T follicular helper cell (primary cell): ENCODE measurements at places on chromosomes 3 and 15.

GRCh38 chr3:10223676-10224639 lies 24.3 kb upstream of the TATDN2 start:
- DNase-seq = no peak

GRCh38 chr15:55770261-55770660 lies 27.3 kb upstream of the PRTG start:
- no peak for DNase-seq

GRCh38 chr3:128052595-128053351 lies 536 bp downstream of the SEC61A1 start:
- DNase-seq = no peak

DNA sequence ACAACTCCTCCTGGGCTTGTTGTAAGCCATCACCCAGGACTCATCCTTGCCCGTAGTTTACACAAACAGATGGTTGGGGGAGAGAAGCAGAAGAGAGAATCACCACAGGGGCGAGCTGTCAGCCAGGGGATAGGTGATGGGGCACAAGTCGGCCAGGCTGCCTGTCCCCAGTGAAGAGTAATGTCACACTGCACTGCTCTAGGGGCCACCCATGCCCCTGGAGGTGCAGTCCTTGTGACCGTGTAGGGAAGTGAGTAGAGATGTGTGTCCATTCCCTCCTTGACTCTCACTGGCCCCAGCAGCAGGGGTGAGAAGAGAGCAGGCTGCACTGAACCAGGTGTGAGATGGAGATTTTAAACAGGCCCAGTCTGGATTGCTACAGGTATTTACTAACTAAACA lies 17.1 kb upstream of the PRSS50 start:
- no peak for DNase-seq

DNA sequence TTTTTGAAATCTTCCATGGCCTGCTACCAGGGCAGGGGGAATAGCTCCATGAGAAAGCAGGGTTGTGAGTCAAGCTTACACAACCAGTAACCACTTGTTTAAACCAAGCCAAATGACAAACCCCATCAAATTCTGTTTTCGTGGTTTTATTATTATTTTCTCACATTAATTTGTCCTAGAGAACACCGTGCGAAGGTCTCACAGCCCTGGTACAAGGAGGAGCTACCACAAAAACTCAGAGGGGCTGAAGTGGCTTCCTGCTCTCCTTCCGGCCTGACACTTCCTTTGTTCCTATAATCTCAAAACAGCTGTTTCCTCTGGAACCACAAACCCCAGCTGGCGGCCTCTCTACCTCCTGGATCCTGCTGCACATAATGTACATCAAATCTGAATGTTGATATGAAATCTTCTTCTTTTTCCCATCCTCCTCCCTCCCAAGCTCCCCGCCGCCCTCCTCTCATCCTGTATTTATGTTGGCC lies 375.9 kb downstream of the MCTP2 start:
- no peak for DNase-seq

- DNase-seq = no peak
Measured at GRCh38 chr3:38805765-38806386, 10.1 kb downstream of the SCN10A start.

DNA sequence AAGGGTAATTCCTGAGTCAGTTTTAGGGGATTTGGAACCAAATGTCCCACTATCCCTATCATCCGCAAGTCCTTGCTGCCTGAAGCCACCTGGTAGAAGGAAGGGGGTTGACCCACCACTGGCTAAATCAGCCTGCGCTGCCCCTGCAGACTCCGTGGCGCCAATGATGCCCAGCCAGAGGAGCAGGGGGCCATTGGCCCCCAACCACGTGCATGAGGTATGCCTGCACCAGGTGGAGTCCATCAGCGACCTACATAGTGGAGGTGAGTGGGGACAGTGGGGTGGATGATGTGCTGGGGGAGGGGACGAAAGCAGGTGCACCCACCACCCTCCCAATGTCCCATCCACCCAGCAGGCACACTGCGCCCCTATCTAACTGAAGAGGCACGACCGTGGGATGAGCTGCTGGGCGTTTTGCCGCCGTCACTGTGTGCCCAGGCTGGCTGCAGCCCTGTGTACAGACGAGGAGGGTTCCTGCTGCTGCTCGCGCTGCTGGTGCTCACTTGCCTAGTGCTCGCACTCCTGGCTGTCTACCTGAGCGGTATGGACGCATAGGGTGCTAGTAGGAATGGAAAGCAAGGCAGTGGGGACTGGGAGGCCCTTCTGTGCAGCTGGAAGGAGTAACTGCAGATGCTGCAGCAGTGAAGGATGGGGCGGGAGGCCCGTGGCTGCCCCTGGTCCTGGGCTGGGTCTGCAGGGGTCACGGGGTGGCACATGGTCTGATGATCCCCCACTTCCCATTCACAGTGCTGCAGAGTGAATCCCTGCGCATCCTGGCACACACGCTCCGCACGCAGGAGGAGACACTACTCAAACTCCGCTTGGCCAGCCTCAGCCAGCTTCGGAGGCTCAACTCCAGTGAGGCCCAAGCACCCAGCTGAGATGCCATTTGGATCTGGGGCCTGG lies 5.7 kb downstream of the IFRD2 start:
- no peak for DNase-seq

GRCh38 chr3:64422932-64423331 lies 197.7 kb upstream of the PRICKLE2 start:
- DNase-seq = no peak

GRCh38 chr3:194508491-194509453 lies 22.0 kb upstream of the ATP13A3 start:
- no peak for DNase-seq

DNA sequence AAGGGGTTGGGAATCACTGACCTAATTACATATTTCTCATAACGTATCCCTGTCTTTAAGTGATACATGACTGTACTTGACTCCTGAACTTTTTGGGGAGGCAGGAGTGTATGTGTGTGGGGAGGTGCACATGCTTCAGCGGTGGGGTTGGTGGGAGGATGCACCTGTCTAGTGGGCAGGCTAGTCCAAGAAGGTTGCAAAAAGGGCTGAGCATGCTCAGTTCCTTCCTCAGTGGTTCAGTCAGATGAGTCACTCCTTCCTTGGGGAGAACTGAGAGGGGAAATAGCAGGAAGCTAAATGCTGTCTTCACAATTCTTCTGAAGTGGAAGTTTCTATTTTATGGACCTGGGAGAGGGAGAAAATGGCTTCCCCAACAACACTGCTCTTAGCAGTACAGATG lies 24.6 kb upstream of the AP4E1 start:
- no peak for DNase-seq

GRCh38 chr3:9704347-9705322 lies 1.0 kb downstream of the CPNE9 start:
- DNase-seq = no peak

- DNase-seq = no peak
Measured at GRCh38 chr3:6079011-6079410, 781.9 kb upstream of the GRM7 start.

GRCh38 chr3:22269831-22270230 lies 518.8 kb upstream of the ZNF385D start:
- no peak for DNase-seq

DNA sequence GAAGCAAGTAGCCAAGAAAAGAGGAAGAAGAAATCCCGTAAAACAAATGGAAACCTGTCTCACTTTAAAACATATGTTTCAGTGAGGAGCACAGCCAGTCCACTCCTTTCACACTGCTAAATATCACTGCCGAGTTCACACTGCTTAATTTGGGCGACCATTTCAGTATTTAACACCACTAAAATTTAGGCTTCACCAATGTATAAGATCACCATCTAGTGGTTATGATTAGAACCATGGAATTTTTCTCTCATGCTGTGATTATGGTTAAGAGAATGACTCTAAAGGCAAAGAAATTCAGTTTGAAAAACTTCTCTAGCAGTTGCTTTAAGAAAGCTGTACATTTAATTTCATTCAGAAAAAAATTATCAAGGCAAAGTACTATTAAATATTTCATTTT lies 16.6 kb downstream of the SLC4A7 start:
- no peak for DNase-seq

DNA sequence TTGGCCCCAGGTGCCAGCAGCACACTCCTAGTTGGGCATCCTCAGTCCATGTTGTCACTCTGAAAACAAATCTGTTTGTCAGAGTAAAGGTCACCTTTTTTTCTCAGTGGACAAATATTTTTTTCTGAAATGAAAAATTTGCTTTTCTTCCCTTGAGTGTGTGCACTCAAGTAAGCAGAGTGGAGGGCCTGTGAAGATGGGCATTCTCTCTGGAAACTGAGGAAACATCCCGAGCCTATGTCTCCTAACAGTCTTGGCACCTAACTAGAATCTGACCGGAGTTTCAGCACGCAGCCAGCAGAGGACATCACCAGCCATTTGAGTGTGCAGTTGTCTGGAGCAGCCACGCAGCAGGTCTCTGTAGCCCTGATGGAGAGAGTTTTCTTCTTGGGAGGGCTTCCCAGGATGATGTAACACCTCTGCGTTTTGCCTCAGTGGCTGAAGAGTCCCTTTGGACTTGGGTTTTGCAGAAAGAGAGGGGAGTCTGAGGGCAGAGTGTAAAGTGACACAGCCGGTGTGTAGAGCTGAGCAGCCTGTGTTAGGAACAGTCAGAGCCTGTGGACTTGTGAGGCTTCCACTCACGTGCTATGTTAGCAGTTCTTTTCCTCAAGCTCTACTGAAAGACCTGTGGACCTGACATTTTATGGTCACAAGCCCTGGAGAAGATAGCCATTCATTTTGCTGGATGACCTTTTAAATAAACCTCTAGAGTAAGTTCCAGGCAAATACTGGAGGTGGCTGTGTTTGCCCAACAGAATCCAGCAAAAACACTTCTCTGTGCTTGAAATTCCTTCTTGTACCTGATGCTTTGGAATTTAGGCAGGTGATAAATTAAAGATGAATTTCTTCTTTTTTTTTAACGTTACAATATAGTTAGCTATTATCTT lies 51.6 kb downstream of the ABHD2 start:
- no peak for DNase-seq

GRCh38 chr3:165502707-165503106 lies 306.5 kb upstream of the SLITRK3 start:
- no peak for DNase-seq

DNA sequence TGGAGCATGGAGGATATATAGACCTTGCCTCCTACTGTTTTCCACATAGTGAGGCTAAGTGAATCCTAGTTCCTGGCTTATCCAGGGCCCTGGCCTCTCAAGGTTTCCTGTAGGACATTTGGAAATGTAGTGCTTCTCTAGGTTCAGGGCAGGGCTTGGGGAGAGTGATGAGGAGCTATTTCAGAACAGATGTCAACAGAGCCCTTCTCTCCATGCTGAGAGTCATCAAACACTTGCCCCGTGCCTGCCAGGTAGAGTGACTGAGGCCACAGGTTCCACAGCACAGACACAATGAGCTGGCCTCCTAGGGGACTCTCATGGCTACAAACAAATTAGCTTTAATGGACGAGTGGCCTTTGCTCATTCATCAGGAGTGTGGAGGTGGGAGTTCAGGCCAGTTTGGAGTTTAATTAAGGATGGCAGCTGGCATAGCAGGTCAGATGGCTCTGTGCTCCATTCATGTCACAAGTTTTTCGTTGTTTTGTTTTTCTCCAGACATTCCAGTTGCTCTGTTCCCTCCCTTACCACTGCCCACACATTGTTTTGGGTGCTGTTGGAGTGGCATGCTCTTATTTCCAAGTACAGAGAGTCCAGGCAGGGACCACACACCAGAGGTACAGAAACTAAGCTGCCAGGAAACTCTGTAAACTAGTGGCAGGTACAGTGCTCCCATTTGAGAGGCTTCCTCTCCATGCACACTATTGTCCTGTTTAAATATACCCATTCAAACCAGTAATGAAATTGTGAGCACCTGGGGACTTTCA lies 189.8 kb downstream of the RYR3 start:
- DNase-seq = no peak

DNA sequence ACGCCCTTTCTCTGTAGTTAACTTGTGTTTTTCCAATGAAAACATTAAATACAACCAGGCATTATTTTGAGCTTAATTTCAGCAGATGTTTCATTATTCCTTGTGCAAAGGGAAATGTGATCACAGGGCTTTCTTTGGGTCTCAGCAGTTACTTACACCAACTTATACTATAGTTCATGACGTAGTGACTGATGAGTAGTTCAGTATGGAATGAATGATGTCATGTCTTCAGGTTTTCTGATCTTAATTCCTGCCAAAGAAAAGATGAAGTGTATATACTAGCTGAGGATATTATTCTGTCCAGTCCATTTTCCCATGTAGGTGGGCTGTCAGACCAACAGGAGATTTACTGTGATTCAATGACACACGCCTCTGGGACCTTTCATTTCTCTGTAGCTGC lies 61.3 kb downstream of the MYRIP start:
- no peak for DNase-seq

- DNase-seq = no peak
Measured at GRCh38 chr3:189286188-189286587, 114.4 kb downstream of the TPRG1 start.

- DNase-seq = no peak
Measured at GRCh38 chr3:27325419-27325818, 43.8 kb downstream of the NEK10 start.

DNA sequence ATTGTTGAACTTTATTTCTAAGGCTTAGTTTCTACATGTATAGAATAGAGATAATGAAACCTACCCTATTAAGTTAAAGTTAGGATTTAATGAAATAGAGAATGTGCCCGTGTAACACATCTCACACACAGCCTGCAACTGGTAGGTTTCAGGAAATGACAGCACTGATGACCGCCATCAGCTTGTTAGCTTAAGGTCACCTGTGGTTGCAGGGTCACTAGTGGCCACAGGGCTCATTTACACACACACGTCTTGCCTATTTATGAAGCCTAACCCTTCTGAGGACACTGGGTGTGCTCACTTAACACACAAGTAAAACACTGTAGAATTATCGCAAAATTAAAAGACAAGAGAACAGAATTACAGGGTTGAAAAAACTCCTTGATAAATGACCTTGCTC lies 20.1 kb downstream of the CHRM5 start:
- no peak for DNase-seq

DNA sequence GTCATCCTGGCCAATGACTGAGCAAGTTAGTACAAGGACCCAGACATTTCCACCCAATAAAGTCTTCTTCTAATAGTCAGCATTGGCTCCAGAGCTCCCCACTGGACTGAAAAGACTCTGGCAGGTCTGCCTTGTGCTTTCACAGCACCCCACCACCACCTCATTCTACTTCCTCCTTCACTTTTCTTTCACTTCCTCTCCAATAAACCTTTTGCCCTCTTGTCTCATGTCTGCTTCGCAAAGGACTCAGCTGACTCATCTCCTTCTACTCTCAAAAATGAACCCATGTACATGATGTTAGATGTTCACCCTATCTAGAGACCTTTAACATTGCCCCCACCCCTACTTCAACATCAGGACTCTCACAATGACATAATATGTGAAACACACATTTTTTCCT lies 181.0 kb upstream of the PPP2R3A start:
- DNase-seq = no peak

GRCh38 chr3:164174059-164174458 lies 904.2 kb downstream of the SI start:
- DNase-seq = no peak

GRCh38 chr15:85499371-85499887 lies 119.0 kb downstream of the AKAP13 start:
- no peak for DNase-seq

DNA sequence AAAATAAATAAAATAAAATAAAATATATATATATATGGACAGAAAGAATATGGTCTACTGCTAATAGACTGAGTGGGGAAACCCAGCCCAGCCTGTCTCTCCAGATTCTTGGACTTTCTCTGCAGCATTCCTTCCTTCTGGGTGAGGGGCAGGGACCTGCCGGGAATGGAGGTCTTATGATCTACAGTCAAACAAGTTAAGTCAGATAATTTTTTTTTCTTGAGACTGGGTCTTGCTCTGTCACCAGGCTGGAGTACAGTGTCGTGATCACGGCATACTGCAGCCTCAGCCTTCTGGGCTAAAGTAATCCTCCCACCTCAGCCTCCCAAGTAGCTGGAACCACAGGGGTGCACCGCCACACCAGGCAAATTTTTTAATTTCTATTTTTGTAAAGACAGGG lies 33.5 kb upstream of the ZNF774 start:
- no peak for DNase-seq

GRCh38 chr15:89335298-89336041 lies 846 bp upstream of the POLG start:
- peak; percentile 31 for DNase-seq
